ENCODE measurements at places on chromosomes 1 and 21.

GRCh38 chr1:21293537-21294265 is 3.4 kb upstream of the ECE1 start:
- no peak for DNase-seq

DNA sequence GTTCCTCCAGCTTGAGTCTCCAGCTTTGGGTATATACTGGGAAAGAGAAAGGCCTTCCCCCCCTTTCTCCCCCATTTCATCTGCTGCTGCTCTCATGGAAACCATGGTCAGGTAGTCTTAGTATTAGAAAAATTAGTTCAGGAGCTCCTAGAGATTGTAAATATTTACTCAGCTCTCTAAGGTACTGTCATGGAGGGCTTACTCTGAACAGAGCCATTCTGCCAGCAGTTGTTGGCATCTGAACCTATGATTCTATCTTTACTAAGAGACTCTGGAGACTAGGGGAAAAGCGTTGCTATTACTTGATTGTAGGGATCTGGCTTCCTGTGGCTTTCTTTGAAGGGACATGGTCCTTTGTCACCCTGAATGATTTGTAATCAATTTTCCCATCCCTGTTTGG is 6.1 kb downstream of the INTS3 start:
- no peak for DNase-seq

DNA sequence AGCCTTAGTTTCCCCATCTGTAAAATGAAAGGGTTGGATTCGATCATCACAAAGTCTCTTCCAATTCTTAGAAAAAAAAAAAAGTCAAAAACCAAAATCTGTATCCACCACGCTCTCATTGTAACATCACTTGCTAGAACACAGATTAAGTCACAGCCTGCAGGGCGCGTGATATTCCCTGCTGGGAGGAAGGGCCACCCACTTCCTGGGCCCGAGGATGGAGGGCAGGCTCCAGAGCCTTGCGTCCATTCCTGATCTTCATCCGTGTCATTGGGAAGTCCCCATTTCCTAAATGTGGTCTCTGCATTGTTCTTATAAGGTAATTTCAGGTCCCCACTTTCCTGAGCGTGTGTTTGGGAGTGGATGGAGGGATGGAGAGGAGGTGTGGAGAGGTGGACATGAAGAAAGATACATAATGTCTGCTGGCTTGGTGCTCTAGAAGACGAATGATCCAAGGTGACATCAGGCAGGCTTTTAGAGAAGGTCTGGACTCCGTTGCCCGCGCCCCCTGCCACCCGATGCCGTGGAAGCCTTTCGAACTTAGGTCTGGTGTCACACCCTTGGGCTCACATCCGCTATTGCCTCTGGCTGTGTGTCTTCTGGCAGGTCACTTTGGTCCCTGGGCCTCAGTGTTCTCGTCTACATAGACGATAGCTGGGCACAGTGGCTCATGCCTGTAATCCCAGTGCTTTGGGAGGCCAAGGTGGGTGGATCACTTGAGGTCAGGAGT is 56.1 kb downstream of the ATP5PO start:
- peak; percentile 11 for DNase-seq

DNA sequence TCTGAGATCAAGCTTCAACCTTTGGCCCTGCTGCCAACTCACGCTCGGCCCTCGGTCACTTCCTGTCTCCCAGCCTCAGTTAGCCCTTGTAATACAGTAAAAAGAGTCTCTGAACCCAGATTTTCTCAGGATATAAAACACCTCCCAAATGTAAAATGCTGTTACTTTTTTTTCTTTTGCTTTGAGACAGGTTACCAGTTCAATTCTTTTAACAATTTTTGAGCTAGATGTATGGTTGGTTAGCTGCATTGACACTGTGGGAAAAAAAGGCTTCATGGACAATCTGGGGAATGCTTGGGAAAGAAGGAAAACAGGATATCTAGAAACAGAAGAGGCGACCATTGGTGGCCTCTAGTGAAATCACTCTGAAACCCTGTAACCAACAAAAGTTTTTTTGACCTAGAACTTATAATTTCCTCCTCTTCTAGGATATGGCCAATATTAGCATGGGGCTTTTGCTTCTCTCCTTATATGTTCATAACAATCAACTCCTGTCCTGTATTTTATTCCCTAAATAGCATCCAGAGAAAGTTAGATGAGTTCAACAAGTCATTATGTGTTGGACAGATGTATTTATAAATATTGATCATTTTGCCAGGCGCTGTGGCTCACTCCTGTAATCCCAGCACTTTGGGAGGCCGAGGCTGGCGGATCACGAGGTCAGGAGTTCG is 1.3 kb downstream of the CMPK1 start:
- DNase-seq: no peak

DNA sequence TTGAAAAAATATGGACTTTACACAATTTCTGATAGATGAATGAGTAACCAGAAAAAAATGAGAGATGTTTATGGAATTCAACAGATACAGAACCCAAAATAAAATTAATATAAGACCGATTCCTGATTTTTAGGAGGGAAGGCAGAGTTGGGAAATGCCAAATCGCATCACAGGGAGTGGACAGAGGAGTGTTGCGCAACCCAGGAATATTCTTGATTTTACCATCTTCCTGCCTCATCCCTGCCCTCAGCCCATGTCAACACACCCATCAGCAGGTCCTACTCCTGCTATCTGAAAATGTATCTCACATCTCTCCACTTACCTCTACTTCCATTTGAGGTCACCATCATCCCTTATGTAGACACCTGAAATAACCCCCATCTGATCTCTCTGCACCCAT is 221.0 kb downstream of the DSCAM start:
- DNase-seq: no peak

GRCh38 chr1:21067551-21068227 is 109.0 kb downstream of the EIF4G3 start:
- no peak for DNase-seq

- no peak for DNase-seq
These were observed 20.7 kb upstream of the GNG4 start for GRCh38 chr1:235670157-235670776.

DNA sequence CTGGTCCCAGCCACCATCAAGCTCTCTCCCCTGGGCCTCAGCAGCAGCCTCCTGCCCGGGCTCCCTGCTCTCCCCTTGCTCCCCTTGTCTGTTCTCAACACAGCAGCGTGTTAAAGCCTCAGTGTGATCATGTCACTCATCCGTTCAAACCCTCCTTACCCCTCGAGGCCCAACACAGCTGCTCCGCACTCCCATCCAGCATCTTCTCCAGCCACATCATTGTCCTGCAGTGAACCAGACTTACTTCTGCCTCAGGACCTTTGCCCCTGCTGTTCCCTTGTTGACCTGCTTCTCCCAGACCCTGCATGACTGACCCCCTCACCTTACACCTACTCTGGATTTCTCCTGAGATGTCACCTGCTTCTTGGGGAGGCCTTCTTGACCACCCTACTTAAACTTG is 13.3 kb downstream of the CDK18 start:
- DNase-seq: no peak

GRCh38 chr1:145858238-145858900 is 512 bp downstream of the PIAS3 start:
- DNase-seq: peak; percentile 61

GRCh38 chr1:178232949-178233348 is 139.0 kb downstream of the RASAL2 start:
- no peak for DNase-seq

DNA sequence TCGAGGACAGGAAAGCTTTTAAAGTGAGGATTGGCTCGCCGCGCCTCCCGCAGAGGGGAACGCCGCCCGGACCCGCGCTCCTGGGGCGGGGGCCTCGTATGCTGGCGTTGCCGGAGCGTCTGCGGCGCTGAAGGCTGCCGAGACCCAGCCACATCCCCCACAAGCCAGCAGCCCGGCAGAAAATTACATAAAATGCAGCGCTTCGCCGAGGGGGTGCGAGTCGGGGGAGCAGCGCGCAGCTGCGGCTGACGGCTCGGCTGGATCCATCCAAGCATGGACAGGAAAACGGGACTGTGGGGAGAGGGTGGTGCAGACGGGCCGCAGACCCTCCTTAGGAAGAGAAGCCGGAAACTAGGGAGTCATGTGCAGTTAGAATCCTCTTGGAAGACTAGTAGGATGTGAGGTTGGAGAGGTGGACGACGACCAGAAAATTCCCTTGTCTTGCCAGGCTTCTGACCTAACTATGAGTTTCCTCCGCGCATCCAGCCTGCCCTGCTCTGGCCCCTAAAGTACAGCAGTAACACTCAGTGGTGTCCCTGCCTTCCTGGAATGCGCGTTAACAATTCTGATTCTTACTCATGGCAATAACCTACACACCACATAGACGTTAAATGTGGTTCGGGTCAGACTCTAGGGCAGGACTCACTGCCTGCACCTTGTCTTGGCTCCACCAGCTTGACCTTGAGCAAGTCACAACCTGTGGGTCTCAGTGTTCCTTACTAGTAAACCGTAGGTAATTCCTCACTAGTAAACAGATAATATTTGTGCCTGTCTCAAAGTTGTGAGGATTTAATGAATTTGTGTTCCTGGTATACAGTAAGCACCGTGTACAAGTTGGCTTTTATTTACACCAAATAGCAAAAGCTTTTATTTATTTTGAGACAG is 953 bp upstream of the BRWD1 start:
- DNase-seq: peak; percentile 73

GRCh38 chr1:27145934-27146354 is 9.0 kb downstream of the SLC9A1 start:
- peak; percentile 64 for DNase-seq

DNA sequence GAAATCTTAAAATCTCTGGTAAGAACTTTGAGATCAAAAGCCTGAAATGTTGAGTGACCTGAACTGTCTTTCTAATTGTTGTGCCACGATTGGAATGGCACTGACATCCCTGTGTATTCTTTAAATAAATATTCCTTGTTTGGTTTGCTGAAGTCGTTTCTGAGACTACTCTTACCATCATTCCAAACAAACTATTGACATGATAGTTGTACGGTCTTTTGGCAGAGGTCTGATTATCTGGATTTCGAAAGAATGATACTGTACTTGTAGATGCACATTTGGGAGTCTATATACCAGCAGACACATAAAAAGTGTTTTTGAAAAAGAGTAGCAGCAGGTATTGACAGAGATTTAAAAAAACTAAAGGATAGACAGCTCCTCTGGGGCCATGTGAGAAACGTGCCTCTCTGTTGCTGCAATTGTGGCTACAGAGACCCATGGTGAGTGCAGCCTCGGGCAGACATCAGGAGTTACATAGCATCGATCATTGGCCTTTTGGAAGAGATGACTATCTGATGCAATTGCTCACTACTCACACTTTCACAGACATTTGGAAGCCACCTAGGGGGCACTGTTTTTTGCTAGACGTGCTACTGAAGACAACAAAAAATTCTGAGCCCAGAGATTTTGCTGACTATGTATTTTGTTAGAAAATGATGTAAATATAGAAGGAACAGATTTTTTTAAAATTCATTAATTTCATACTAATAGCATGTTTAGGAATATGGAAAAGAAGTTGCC is 464.5 kb downstream of the KCNT2 start:
- DNase-seq: no peak

- no peak for DNase-seq
These were observed 27.8 kb downstream of the WNT2B start for GRCh38 chr1:112536561-112536960.

- peak; percentile 68 for DNase-seq
These were observed 2.2 kb upstream of the G0S2 start for GRCh38 chr1:209672705-209673630.

- DNase-seq: no peak
These were observed at the start of gene ADAM30 for GRCh38 chr1:119896303-119896702. Gene ADAM30, minus strand, starts transcription at chr1:119896515. Its CDS starts 179 bp downstream, at chr1:119896336.

- DNase-seq: no peak
These were observed 53.2 kb downstream of the PTGS2 start for GRCh38 chr1:186627019-186627418.

DNA sequence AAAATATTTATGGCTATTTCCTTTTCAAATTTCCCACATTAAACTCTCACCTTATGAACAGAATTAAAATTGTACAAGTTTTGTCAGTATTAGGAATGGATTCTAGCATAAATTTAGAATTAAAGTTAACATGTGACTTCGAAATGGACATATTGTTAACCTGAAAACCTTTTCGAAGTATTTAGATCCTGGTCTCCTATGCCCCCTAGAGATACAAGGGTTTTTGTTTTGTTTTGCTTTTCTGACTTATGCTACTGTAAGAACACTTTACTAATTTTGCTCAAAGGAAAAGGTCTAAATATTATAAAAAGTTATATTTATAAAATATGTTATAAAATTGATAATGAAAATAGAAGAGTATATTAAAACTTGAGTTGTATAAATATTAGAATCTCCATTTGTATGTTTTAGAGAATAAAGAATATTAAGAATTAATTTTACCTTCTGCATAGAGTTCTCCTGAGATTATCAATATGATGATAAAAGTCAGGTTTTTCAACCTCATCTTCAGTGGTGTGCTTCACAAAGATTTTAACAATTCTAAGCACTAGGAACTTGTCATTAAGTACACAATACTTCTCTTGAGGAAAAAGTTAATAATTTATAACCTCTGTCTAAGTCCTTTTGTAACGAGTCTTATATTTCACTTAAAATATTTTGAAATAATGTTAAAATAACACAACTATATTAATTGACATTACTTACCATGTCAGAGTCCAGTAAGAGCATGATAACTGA is at the start of gene F13B:
Gene F13B (minus strand): TSS at position 542 of the 738 bp plus-strand sequence. CDS start 37 bp downstream, at position 505.
- no peak for DNase-seq

GRCh38 chr21:35504277-35504676 is 455.2 kb upstream of the RUNX1 start:
- DNase-seq: no peak

DNA sequence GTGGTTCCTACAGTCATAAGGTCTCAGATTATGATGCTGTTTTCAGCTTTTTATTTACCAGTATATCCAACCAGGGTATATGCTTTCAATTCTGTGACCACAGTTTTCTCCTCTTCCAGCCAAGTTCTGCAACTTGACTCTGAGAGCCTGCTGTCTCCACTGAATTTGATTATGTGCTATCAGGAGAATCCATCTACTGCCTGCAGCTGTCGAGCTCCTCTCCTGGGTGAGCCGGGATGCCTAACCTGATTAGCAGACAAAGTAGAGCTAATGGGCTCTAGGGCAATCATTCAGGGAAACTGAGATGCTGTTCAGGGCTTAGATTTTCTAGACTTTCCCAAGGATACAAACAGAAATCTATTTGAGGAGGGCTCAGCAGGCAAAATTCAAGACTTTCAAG is 271.5 kb upstream of the BEND5 start:
- no peak for DNase-seq

GRCh38 chr1:15734901-15735300 is 1.2 kb upstream of the SLC25A34 start:
- DNase-seq: no peak

GRCh38 chr1:89873288-89873687 is 52.5 kb downstream of the LRRC8D start:
- no peak for DNase-seq

DNA sequence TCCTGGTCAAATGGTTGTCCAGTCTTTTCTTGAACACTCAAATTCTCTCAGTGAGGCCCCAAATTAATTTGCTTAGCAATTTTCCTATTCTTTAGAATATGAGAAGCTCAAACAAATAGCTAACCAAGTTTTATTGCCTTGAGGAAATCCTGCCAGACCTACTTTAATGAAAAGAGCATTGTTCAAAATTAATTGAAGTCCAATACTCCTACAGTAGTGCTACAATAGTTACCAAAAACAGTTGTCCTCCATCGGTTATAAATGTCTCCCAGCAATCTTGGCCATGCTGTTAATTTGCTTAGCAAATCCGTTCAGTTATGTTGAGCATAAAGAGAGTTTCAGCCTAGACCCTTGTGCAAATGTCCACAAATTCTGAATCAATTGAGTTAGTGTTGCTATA is 112.9 kb downstream of the MAB21L3 start:
- DNase-seq: no peak

Measured in A172 (cell line).